ENCODE measurements at places on chromosomes 2 and 18. TPM values are rescaled to one million over a fixed set of nuclear protein-coding genes. Genes with fewer than 3 reads are reported as not detected.

Gene FAP
- total RNA-seq: 148 TPM

Gene HOXD13
- total RNA-seq: 0.09 TPM

Gene NEUROD1
- not detected for total RNA-seq

Gene SULT1C2
- total RNA-seq: 0.83 TPM

Gene AQP12B
- total RNA-seq: not detected

Gene CFAP221
- total RNA-seq: not detected

Gene MAL
- total RNA-seq: not detected

Gene EPB41L3
- total RNA-seq: 10.1 TPM

Gene QPCT
- total RNA-seq: 9.5 TPM

Gene ATP6V1C2
- total RNA-seq: under 0.01 TPM

Gene LNPK
- 28.8 TPM for total RNA-seq

Gene OTX1
- 0.14 TPM for total RNA-seq

Gene ANTXR1
- 262 TPM for total RNA-seq

Gene CETN1
- total RNA-seq: not detected
